Endothelial cell of umbilical vein (primary cell): ENCODE measurements at places on chromosomes 16 and 17. TPM values are rescaled to one million over a fixed set of nuclear protein-coding genes. Genes with fewer than 3 reads are reported as not detected.
A peak's percentile ranks its signal among the peaks of the same experiment; 100 is the strongest.

- DNase-seq, result no peak
These were observed 47.6 kb upstream of the PVALEF start for GRCh38 chr17:81117672-81118198.

GRCh38 chr16:807347-808084 is 7.0 kb upstream of the GNG13 start:
- peak; percentile 91 for DNase-seq

DNA sequence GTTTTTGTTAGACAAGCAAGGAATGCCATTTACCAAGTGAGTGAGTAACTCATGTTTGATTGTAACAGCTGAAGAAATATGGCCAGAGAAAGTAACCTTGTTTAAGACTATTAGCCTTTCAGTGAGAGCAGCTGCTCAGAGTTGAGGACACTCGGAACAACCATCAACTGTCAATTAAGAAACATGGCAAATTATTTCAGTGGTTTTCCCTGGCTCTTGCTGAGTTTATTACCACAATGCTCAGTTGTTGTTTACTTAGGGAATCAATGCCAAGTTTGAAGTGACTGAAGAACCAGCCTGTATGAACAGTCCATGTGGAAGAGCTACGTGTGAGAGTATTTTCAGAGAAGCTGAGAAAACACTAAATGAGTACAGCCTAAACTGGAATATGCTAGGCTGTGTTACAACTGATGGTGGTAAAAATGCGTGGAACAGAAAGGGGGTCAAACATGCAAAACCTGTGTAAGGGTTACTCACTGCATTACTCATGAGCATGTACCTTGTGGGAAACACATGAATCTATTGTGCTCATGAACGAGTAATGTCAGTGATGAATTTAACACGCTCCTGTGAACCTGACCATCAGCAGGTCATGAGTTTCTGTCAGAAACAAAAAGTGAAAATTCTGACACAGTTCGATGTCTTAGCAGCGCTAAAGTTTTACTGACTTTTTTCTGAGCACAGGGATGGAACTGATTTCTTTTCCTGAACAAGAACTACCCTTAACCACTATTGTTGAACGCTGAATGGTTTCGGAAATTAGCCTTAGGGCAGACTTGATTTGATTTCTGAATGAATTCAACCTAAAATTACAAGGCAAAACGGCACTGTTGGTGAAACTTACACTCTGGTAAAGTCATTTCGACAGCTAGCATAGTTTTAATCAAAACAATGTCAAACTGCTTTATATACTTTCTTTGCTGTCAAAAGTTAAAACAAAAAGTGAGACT is 33.5 kb downstream of the GNA13 start:
- DNase-seq, result peak; percentile 40

Gene ABHD15
- total RNA-seq, result 5.6 and 5.9 TPM in 2 replicates

DNA sequence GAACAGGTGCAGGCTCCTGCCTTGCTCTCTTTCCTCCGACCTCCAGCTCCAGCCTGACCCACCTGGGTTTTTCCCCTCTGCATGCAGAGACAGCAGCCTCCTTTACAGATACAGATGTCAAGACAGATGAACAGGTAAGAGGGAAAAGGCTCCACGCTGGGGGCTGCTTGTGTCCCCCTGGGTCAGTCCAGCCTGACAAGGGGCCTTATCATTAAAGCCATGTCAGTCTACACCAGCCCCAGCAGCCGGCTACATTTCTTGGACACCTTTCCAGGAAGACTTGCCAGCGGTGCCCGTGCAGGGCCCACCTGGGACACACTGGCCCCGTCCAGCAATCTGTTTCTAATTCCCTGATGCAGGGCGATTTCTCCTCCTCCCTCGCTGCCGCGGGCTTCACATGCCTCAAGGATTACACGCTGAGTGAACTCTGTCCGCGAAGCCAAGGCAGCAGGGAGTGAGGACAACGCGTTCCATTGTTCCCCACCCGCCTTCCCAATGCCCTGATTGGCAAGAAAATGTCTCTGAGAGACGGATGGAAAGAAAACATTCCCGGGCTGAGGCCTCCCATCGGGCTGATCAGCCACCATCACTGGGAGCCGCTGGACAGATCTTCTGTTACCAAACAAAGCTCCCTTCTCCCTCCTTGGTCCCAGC is 184.7 kb downstream of the C16orf95 start:
- DNase-seq, result no peak

GRCh38 chr16:77794586-77794985 is 6.2 kb downstream of the VAT1L start:
- DNase-seq, result peak; percentile 33
